ENCODE measurements at places on chromosomes 13 and 19. TPM values are rescaled to one million over a fixed set of nuclear protein-coding genes. Genes with fewer than 3 reads are reported as not detected.
A peak's percentile ranks its signal among the peaks of the same experiment; 100 is the strongest.

GRCh38 chr13:84263354-84264069, 381.2 kb upstream of the SLITRK1 start:
- no peaks in the 10 kb centered on the region for H3K4me1 ChIP-seq
- no peak for DNase-seq
- H3K36me3 ChIP-seq: no peaks in the 10 kb centered on the region
- H3K4me3 ChIP-seq: no peak overlapping the region

The ATP4A gene
- total RNA-seq: not detected

The UNC13A gene
- 0.03 TPM for total RNA-seq

DNA sequence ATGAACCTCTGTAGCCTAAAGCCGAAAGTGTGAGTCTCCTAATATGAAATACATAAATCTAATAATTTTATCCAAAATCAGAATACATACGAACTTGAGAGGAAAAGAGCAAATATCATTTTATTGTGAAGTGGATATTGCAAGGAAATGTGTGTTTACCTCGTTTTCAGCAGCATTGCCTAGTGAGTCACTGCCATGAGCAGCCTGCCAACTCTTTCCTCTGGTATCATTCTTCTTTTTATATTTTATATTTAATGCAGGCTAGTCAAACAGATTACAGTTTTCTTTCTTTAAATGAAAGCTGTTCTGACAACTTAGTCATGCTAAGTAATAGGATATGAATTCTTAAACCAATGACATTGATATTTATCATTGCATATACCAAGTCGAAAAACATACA, 44.2 kb downstream of the EDNRB start:
- H3K36me3 ChIP-seq: no peaks in the 10 kb centered on the region
- no peak overlapping the region for H3K4me3 ChIP-seq
- H3K27me3 ChIP-seq: no peaks in the 10 kb centered on the region
- H3K4me1 ChIP-seq: no peaks in the 10 kb centered on the region
- no peak overlapping the region for H3K27ac ChIP-seq

DNA sequence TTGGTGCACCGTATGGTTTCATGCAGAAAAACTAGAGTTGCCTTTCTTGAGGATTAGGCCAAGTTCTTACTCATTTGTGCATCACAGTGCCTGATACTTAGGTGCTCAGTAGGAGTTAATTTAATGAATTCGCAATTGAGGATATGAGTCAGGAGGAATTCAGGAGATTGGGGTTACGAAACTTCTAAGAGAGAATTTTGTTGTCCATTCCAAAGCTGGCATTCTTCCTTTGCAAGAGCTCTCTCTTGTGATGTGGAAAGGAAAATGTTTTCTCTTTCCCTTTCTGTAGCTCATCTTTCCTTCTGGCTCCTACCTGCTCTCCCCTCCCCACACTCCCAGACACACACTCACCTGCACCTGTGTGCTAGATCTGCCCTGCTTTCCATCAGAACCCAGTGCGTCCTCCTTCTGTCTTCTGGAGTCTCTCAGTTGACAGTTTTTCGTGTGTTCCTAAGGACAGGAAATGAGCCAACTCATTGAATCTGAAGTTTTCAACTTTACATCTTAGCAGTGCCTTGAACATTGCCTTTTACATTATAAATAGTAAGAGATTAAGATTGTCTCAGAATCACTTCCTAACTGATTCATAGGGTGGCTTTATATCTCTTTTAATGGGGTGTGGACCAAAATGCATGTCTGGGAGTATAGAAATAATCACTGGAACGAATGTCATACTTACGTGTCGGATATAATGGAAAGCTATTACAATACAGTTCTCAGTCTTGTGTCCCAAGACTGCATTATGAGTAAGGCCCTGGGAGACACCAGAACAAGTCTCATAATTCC, 19.7 kb upstream of the ERCC5 start:
- H3K27me3 ChIP-seq: no peaks in the 10 kb centered on the region
- no peaks in the 10 kb centered on the region for H3K4me1 ChIP-seq
- DNase-seq: no peak
- no peak overlapping the region for H3K4me3 ChIP-seq
- peaks cover 37% of the 10 kb centered on the region for H3K36me3 ChIP-seq

The ERICH4 gene
- total RNA-seq: not detected

DNA sequence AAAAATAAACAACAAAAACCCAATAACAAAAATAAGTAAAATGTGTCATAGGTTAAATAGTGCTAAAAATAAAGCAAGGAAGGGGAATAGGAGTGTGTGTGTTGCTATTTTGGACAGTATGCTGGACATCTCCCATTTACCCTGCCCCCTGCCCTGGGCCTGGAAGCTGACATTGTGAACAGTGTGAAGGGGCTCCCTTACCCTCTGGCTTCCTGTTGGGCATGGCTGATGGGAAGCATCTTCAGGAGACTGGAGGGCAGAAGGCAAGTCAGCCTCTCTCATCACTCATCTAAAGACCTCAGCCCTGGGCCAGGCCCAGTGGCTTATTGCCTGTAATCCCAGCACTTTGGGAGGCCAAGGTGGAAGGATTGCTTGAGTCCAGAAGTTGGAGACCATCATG, 26.7 kb downstream of the KCTD15 start:
- no peak overlapping the region for H3K27ac ChIP-seq
- no peak overlapping the region for H3K4me3 ChIP-seq
- H3K4me1 ChIP-seq: peaks cover 38% of the 10 kb centered on the region

The SERPINE3 gene
- total RNA-seq: not detected

GRCh38 chr19:38831142-38831605, 420 bp downstream of the ECH1 start:
- peaks cover 42% of the 10 kb centered on the region for H3K36me3 ChIP-seq
- peak overlapping the region; percentile 85 for H3K4me3 ChIP-seq
- DNase-seq: no peak
- peaks cover 34% of the 10 kb centered on the region for H3K4me1 ChIP-seq
- peak overlapping the region; percentile 80 for H3K27ac ChIP-seq
- H3K27me3 ChIP-seq: no peaks in the 10 kb centered on the region

GRCh38 chr13:113209336-113209758, at the start of gene CUL4A:
CUL4A (plus strand) TSS chr13:113209613; CDS start chr13:113209628, 15 bp downstream.
- no peaks in the 10 kb centered on the region for H3K27me3 ChIP-seq
- H3K4me3 ChIP-seq: peak within 1 kb of the TSS; percentile 92
- peak; percentile 82 for DNase-seq
- H3K4me1 ChIP-seq: peaks cover 67% of the 10 kb centered on the region
- peaks cover 50% of the 10 kb centered on the region for H3K36me3 ChIP-seq

The GGN gene
- 0.28 TPM for total RNA-seq

DNA sequence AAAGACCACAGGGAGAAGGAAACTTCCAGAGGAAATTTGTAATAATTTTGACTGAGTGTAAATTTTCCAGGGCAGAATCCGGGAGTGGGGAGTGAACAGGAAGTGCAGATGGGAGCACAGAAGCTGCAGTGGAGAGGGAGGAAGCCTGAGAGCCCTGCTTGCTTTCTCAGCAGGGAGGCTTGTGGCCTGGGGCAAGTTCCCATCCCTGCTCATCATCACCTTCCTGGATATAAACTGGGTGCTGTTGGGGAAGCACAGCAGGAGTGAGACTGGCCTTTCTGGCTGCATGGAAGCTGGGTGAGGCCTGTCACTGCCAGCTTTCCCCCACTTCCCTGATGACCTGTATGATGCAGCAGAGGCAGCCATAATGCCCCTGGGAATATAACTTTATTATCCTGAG, 532.9 kb downstream of the SLITRK6 start:
- H3K36me3 ChIP-seq: no peaks in the 10 kb centered on the region
- H3K4me3 ChIP-seq: no peak overlapping the region
- DNase-seq: no peak
- H3K4me1 ChIP-seq: no peaks in the 10 kb centered on the region
- no peaks in the 10 kb centered on the region for H3K27me3 ChIP-seq
- no peak overlapping the region for H3K27ac ChIP-seq

DNA sequence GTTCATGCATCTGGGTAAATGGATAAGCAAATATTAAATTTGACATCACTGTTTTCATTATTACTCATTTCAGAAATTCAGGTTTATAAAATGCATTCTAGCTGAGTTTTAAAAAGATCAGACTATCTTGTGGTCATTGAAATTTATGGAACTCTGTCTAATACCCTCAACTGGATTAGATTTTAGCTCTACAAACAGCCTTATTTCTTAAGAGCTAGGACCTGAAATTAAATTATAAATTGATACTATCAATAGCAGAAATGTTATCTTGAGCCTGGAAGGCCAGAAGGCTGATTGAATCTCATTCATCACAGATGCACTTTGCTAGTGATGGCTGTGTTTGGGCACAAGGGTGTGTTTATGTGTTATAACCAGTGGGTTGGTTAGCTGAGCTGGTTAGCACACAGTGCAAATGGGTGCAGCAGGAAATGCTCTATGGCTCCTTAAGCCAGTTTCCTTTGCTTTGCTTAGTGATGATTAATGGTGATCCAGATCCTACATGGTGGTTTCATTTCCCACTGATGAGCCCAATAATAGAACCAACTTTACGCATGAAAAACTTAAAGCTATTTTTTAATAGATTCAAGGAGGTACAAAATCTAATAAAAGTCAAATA, 310.8 kb upstream of the KLF12 start:
- no peak overlapping the region for H3K4me3 ChIP-seq
- no peaks in the 10 kb centered on the region for H3K36me3 ChIP-seq
- DNase-seq: no peak
- H3K27ac ChIP-seq: no peak overlapping the region

DNA sequence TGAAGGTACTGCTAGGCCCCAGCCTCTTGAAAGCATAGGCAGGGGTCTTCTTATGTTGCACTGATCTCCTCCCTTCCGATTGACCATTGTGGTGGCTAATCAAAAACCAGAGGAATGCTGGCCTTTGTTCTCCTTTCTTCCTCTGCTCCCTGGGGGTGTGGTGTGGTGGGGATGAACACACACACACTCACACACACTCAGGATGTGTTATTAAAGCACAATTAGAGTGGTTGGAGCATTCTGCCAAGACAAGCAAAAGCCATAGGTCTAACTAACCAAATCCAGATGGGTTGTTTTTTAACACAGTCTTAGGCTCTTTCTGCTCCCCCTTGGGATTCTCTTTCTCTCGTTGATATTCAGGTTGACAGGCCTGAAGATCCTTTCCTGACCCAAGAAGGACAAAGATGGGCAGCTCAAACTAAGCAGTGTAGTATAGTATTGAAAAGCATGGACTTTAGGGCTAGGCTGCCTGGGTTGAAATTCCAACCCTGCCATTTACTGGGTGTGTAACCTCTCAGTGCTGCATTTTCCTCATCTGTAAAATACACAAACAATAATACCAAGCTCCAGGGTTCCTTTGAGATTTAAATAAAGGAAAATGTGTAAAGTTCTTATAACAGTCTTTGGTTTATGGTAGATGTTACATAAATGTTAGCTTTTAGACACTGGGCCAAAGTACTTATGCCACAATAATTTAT, 25.5 kb upstream of the DGKH start:
- no peak for DNase-seq
- H3K27ac ChIP-seq: no peak overlapping the region
- H3K36me3 ChIP-seq: no peaks in the 10 kb centered on the region
- peaks cover 6% of the 10 kb centered on the region for H3K27me3 ChIP-seq

The ACER1 gene
- 0.15 TPM for total RNA-seq

DNA sequence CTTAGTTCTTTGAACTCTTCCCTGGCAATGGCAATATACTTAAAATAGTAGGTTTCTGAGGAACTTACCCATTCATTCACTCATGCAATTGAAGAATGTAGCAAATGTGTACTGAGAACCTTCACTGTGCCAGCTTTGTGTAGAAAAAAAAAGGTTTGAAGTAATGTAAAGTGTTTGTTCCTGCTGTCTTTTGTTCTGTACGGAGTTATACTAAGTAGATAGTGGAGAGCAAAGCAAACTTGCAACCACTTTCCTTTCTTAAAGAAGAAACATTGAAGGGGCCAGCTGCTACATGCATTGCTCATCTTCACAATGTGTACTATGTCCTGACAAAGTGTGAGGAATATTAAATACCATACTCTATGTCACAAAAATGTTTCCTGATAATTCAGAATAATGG, 68.9 kb upstream of the FREM2 start:
- H3K4me3 ChIP-seq: no peak overlapping the region
- no peak for DNase-seq
- H3K27ac ChIP-seq: no peak overlapping the region
- H3K27me3 ChIP-seq: no peaks in the 10 kb centered on the region
- H3K36me3 ChIP-seq: no peaks in the 10 kb centered on the region

All from activated CD4-positive, alpha-beta memory T cell treated with anti-CD3 and anti-CD28 coated beads, Interleukin-2, amount 10 ng/mL, durations not matched to agents 7 days and 5 days (primary cell).